Gastroesophageal sphincter (tissue), 4 donors: ENCODE measurements at places on chromosomes 16 and 17.
A peak's percentile ranks its signal among the peaks of the same experiment; 100 is the strongest.

- H3K36me3 ChIP-seq: no peaks in the 10 kb centered on the region
- no peak overlapping the region for H3K27ac ChIP-seq
- H3K27me3 ChIP-seq: no peaks in the 10 kb centered on the region
- no peak overlapping the region for H3K4me3 ChIP-seq
Measured at GRCh38 chr16:19132255-19132654, 18.5 kb downstream of the ITPRIPL2 start.

DNA sequence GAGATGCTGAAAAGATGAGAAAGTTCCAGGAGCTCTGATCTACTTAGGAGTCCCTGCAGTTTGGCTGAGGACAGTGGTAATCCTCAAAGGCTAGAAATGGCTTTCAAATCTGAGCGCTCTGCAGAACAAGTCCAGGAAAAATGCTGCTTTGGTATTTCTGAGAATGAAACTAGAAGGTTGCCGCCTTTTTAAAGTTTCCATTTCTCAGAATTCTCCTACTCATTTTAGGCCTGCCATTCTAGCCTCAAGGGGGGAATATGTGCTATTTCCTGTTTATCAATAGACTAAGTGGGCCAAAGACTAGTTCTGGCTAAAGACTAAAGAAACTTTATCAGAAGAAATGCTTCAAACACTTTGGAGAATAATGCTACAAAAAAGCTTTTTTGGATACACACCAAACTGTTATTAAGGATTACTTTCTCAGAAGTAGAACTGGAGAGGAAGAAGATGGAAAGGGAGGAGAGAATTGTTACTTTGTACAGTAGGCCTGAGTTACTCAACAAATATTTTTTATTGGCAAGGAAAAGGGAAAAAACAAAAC is at the start of gene SLFN12L:
SLFN12L (minus strand) TSS at position 78 of the 541 bp plus-strand sequence. CDS start 15,314 bp downstream, outside the sequence.
- no peaks in the 10 kb centered on the region for H3K4me1 ChIP-seq
- ATAC-seq: no peak
- peaks cover 14% of the 10 kb centered on the region for H3K27me3 ChIP-seq
- peak within 1 kb of the TSS; percentile 42 for H3K27ac ChIP-seq
- no peak within 1 kb of the TSS for H3K4me3 ChIP-seq

GRCh38 chr16:27315333-27316037 is 1.7 kb downstream of the IL4R start:
- peak overlapping the region; percentile 76 for H3K4me3 ChIP-seq
- H3K4me1 ChIP-seq: peaks cover 46% of the 10 kb centered on the region
- H3K27me3 ChIP-seq: no peaks in the 10 kb centered on the region
- H3K36me3 ChIP-seq: no peaks in the 10 kb centered on the region

DNA sequence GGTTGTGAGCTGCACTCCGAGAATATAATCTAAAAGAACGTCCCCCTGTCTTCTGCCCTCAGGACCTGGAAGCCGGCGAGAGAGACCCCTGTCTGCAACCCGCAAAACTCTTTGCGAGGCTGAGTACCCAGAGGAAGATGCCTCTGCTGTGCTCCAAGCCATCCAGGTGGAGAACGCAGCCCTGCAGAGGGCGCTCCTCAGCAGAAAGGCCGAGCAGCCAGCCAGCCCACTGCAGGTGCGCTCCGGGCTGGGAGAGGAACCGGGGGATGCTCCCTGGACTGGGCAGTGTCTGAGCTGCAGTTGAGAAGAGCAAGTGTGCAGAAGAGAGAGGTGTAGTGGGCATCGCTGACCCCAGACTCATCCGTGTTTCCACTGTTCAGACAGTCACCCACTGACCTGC is 148.3 kb downstream of the KATNIP start:
- no peaks in the 10 kb centered on the region for H3K27me3 ChIP-seq
- H3K4me3 ChIP-seq: no peak overlapping the region
- no peak overlapping the region for H3K27ac ChIP-seq
- no peaks in the 10 kb centered on the region for H3K4me1 ChIP-seq
- no peak for ATAC-seq
